ENCODE measurements at places on chromosomes 4 and X.

GRCh38 chr4:123325241-123325681, 71.3 kb upstream of the SPRY1 start:
- DNase-seq: no peak

- DNase-seq: no peak
Observed at GRCh38 chr4:15893962-15894361, 44.6 kb downstream of the FGFBP1 start.

DNA sequence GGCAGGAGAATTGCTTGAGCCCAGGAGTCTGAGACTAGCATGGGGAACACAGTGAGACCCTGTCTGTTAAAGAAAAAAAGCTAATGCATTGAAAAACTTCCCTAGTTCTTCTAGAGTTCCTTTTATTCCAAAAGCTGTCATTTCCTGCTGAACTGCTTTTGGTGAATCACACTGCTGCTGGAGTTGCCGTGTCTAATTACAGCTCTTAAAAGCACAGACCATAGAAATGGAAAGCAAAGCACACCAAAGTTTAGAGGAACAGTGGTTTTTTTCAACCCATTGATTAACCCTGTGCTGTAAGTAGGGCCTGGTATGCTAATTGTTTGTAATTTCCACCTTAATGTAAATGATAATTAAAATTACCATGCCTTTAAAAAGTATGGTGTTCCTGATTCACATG, 52.4 kb downstream of the SEPTIN11 start:
- no peak for DNase-seq

DNA sequence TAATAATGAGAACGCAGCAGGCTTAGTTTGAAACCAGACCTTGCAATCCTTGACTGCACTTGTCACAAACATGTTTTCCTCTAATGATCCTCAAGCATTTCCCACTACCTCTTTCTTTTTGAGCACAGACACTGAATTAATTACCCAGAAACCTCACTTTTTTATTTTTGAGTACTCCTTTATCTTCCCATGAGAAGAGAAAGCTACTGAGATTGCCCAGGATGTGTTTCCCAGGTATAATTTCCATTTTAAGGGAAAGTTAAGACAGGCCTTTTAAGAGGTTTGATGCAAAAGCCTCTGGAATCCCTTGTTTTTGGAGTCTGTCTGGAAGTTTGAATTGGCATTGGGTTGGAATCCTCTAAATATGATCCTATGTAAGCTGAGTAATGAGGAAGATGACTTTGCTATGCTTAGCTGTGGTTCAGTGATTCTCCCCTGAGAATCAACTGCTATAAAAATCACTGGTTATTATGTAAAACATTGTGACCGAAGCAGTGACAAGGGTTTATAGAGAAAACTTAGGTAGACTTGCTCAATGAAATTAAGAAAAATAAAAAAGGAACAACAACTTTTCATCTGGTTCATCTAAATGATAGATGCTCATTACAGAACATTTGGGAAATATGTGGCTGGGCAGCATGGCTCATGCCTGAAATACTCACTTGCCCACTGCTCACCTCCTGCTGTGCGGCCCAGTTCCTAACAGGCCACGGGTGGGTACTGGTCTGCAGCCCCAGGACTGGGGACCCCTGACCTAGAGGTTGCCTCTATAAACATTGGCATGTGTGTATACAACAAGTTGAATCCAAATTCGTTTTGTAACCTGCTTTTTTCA, 10.8 kb upstream of the RHOH start:
- no peak for DNase-seq

- DNase-seq: no peak
Observed at GRCh38 chr4:89674876-89675459, 162.0 kb downstream of the SNCA start.

DNA sequence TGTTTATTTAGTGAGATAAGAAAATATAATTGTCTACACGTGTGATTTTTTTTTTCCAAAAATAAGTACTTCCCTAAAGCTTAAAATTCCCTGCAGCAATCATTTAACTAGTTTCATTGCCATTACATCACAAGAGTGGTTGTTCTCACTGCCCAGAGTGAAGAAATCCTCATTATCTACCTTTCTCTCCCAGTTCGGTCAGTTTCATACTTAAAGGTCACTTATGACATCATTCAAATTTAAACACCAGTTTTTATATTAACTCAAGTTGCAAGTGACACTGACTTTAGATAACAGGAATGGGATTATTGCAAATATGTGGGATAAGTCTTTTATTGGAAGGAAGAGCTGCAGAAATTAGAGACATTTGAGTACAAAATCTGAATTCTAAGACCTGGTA, 1699.8 kb upstream of the IGFBP7 start:
- DNase-seq: no peak

Measured in right lobe of liver (tissue), 6 donors.